Activated naive CD4-positive, alpha-beta T cell treated with anti-CD3 and anti-CD28 coated beads for 36 hours (primary cell): ENCODE measurements at places on chromosomes 3 and 15. TPM values are rescaled to one million over a fixed set of nuclear protein-coding genes. Genes with fewer than 3 reads are reported as not detected.

The ACAP2 gene
- 37.9 TPM for total RNA-seq

The EFL1 gene
- total RNA-seq, result 15.8 TPM

DNA sequence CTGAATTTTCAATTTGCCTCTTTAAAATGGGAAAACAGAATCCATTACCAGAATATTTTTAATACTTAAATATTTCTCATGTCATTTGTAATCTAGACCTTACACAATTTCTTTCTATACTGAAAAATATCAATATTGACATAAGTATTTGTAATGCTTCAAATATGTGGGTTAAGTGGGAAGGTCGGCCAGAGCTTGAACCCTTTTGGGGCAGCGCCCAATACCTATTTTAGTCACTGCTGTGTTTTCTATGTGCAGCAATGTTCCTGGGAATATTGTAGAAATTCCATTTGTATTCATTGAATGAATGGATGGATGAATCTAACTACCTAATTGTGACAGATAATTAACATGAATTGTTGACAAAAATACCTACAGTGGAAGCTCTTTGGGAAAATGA is 459.7 kb upstream of the ZNF717 start:
- DNase-seq, result no peak

The COL7A1 gene
- total RNA-seq, result 1.0 TPM

- DNase-seq, result no peak
Observed at GRCh38 chr15:101115393-101115785, 136.5 kb downstream of the CHSY1 start.

DNA sequence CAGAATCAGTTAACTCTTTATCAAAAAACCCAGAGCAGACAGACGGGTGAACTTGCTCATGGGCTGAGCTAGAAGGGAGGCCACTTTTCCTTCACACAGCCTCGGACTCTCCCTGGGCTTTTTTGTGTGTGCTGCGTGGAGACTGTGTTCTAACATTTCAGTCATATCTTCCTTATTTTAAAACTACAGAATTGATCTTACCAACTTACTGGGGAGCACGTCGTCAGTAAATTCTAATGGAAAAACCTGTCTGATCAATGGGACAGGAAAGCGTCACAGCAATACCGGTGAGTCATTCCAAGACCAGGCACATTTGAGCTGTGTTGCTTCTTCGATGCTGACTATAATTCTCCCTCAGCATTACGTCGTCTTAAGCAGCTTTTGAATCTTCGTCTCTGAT is 145.1 kb downstream of the LPP start:
- DNase-seq, result peak; percentile 81

- DNase-seq, result no peak
Observed at GRCh38 chr15:68045289-68046265, 8.5 kb upstream of the PIAS1 start.

GRCh38 chr15:66751579-66751978 is 49.5 kb downstream of the SMAD6 start:
- peak; percentile 45 for DNase-seq

The SLC41A3 gene
- total RNA-seq, result 24.7 TPM

- DNase-seq, result no peak
Observed at GRCh38 chr3:134505485-134505884, 19.6 kb downstream of the CEP63 start.

- DNase-seq, result no peak
Observed at GRCh38 chr3:183215591-183216202, 37.4 kb upstream of the B3GNT5 start.

The HYKK gene
- 3.4 TPM for total RNA-seq

DNA sequence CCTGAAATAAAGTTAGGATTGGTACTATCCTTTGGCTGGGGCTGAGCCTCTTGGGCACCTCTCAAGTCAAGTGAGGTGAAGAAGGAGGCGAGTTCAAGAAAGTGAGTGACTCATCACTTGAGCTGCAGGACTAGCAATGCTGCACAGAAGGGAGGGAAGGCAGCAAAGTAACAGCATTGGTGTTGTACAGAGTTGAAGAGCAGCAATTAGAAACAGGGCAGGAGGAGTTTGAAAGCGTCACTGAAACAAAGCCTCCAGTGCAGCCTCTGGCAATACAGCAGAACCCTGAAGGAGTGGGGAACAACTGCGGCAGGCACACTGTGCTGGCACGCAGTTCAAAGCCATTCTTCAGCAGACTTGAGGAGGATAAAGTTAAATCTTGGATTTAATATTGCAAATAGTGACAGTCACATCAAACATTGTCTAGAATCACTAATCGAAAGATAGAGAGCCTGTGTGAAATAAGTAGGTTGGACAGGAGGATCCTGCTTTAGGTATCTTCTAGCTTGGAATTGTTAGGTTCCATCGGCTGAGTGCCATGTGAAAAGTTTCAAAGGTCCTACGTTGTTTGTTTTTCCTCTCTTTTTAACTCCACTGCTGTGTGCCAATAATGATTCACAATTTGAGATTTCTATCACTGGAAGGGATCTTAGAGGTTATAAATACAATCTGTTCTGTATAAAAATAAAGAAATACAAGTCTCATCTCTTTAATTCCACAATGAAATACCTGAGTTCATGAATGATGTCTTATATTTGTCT is 479.8 kb downstream of the NAALADL2 start:
- no peak for DNase-seq

GRCh38 chr3:111151438-111151837 is 79.8 kb downstream of the NECTIN3 start:
- DNase-seq, result no peak

The SH2D7 gene
- not detected for total RNA-seq

GRCh38 chr3:156142702-156143101 is 22.3 kb downstream of the KCNAB1 start:
- no peak for DNase-seq

The DNAJC17 gene
- total RNA-seq, result 25.9 TPM

GRCh38 chr3:100205171-100205570 is 55.6 kb upstream of the TBC1D23 start:
- DNase-seq, result no peak

DNA sequence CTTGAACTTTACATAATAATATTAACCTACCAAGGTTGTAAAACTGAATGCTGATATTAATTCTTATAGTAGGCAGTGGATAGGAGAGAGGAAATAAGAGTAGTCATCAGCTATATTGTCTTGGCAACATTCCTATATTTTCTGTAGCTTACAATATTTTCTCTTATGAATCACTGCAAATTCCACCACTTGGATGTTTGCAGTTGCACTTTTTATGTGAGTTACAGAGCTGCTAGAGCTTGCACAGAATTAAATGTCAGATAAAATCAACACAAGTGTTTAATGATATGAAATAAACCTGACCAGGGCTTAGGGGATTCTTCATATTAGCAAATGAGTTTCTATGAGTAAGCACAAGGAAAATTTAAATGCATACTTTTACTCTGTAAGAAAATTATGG is 1710.1 kb downstream of the SI start:
- DNase-seq, result no peak

DNA sequence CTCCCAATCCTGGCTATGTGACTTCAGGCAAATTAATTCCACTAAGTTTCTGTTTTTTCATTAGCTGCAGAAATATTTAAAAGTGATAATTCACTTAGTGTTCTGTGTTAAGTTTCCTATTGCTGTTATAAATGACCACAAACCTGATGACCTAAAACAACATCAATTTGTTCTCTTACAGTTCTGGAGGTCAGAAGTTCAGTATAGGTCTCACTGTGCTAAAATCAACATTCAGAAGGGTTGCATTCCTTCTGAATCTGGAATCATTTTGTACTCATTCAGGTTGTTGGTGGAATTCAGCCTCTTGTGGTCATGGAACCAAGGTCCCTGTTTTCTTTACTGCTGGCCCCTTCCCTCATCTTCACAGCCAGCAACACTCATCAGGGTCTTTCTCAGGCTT is 254.1 kb downstream of the CNTN3 start:
- no peak for DNase-seq

DNA sequence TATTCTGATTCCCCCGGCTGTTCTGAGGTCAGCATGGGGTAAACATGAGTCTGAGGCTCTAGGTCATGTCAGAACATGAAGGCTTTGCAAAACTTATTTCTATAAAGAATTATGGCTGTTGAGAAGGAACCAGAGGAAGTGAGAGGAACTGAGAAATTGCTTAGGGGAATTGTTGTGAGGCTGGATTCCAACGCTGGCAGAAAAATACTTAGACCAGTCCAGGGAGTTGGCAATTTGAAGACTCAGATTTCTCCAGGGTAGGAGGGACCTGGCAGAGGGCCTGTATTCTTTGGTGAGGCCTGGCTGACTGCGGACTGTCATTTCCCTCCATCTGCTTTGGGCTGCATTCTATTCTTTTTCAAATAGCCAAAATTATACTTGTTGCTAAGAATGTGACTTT is 155.5 kb downstream of the PLD1 start:
- no peak for DNase-seq

DNA sequence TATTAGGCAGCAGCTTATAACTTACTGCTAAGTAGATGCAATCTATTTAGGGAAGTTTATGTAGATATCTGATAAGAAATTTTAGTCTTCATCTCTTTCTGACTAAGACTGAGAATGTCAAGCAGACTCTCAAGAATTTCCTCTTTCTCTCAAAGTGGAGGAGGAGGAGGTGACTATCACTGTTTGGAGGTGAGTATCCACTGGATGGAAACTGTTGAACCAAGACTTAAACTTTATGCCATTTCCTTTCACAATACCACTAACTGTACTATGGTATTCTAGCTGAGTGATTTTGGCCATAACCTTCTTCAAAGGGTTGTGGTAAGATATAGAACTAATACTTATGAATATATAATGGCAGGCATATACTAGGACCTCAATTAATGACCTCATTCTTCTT is 64.6 kb downstream of the TPRG1 start:
- DNase-seq, result no peak

DNA sequence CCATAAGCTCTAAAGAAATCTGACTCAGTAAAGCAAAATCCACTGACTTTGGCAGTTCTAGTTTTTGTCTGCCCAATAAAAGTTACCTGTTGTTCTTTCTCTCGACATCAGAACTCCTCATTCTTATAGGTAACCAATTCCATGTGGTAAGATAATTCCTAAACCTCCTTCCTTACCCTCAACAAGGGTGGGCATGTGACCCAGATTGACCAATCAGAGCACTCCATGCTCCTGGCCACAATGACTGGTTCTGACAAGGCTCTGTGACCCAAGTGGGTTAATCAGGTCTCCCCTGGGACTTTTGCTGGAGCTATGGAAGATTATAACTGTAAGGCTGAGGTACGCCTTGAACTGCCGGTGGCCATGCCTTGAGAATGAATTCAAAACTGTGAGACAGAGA is 31.7 kb downstream of the LINS1 start:
- DNase-seq, result no peak

The MUSTN1 gene
- 0.57 TPM for total RNA-seq
